Stimulated activated CD4-positive, alpha-beta T cell treated with anti-CD3 and anti-CD28 coated beads, Interleukin-1b, Interleukin-23, amount 100 ng/mL, for 1 hour (primary cell): ENCODE measurements at places on chromosomes 16 and 17.

- no peak for DNase-seq
These were observed 226.6 kb downstream of the ZFHX3 start for GRCh38 chr16:72821185-72821950.

GRCh38 chr17:64400642-64401041 is 10.0 kb upstream of the PECAM1 start:
- DNase-seq, result no peak

DNA sequence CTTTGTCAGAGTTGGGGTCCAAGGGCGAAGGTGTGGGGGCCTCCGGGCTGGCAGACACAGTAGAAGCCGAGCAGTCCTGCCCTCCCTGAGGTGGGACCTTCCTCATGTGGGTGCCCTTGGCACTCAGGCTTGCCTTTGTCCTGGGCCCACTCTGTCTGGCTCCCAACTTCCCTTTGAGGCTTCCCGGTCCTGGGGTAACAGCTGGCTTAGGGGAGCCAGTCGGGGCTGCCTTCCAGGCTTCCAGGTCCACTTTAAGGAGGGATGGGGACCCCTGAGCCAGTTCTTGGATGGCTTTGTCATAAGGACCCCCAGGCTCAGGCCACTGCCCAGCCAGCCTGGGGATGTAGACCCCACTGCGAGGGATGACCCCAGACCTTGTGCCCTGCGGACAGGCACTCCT is 7.8 kb downstream of the GAS2L2 start:
- no peak for DNase-seq

- no peak for DNase-seq
These were observed 4.3 kb downstream of the SMIM5 start for GRCh38 chr17:75637551-75637950.

DNA sequence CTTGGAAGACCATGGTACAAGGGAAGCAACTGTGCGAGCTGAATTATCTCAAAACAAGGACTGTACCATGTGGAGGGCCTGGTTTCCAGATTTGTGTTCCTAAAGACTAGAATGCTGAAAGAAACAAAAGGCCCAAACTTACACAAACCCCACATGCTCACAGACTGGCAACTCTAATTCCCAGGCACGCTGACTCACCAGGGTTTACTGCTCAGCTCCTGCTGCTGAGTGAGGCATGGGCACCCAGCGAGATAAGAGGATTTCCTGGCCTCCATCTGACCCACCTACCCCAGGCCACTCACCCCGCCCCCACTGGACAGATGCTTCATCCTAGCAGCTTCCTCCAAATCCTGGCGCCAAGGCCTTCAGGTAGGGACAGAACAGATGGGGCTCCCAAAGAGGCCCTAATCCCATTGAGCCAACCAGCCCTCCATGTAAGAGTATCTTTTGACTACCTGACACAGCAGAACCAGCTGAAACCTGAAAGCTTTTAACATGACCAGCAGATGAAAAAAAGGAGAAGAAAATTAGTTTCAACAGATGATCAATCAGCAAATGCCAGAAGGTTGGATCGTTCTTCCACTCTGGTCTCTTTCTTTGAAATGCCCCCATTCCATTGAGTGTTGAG is 33.9 kb downstream of the DCUN1D3 start:
- no peak for DNase-seq

DNA sequence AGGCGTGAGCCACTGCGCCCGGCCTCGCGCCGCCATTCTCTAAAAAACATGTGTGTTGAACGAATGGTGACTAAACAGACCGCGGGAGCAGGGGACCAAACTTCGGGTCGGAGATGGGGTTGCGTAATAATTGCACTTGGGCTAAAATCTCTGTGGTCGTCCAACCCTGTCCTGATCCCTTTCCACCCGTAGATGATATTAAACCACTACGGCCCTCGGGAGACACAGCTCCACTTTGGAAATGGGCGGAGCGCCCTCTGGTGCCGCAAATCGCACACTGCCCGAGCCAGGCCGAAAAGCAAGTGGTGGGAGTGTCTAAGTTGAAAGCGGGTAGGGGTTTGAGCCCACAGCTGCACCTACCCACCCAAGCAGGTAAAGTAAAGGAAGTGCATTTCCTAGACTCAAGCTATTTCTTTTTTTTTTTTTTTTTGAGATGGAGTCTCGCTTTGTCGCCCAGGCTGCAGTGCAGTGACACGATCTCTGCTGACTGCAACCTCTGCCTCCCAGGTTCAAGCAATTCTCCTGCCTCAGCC is 17.0 kb downstream of the CAVIN1 start:
- peak; percentile 50 for DNase-seq

- no peak for DNase-seq
These were observed 11.1 kb downstream of the SPPL2C start for GRCh38 chr17:45855691-45856336.

DNA sequence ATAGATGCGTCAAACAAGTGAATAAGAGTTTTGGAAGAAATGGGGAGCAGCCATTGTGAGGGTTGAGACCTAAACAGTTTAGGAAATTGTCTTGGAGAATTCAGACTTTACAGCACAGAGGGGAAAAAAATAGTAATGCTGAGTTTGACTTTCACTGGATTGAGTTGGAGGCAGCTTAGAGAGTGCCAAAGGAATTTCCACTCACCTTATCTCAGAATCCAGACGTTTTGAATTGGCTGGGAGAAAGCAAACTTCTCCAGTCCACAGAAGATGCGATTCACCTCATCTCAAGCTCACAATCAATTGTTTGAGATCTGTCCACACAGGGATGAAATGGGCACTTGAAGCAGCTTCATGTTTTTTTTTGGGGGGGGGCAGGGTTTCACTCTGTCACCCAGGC is 663.5 kb upstream of the SALL1 start:
- DNase-seq, result no peak

GRCh38 chr17:81222620-81222905 is 202 bp downstream of the CEP131 start:
- no peak for DNase-seq
